ENCODE measurements at places on chromosomes 6 and 20.

DNA sequence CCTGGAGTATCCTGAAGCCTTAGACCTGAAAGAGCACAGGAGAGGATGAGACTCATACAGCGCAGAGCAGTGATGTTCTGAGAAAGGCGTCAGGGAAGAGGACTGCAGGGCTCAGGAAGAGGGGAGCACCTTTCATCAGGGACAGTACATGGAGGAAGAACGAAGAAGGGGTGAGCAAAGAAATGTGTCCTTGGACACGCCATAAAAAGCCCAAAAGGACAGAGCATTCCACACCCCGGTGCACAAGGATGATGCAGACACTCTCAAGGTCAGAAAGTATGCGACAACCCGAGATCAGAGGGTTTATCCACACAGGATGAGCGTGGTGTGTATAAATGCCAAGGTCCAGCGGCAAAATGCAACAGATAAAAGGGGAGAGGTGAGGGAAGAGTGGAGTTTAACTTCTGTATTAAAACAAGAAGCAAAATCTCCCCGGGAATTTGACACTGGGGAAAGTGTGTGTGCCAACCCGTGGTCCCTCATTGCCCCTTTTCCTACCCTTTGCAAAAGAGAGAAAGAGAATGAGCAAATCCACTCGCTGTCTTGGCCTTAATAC, 64.4 kb downstream of the SLC23A2 start:
- DNase-seq = no peak

DNA sequence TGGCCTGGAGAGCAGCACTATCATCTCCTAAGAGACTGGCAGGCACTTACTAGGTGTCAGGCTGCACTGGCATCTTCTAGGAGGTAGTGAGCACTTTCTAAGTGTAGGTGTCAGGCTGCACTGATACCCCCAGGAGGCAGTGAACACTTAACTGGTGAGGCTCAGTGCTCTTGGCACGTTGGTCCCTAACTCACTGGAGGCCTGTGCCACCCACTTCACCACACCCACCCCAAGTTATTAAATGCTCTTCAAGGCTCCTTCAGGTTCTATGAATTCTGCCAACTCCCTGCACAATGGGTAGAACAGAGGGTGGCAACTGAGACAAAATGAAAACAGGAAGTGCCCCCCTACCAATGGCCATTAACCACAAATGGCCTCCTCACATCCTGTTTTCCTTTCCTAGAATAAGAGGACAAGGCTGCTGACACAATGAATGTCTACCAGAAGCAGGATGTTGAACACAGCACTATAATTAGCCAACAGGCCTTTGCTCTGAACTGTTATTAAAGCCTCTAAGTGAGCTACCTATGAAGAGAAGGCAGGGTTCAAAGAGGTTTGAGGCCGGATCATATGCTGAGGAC, 29.4 kb downstream of the NCOA5 start:
- no peak for DNase-seq

DNA sequence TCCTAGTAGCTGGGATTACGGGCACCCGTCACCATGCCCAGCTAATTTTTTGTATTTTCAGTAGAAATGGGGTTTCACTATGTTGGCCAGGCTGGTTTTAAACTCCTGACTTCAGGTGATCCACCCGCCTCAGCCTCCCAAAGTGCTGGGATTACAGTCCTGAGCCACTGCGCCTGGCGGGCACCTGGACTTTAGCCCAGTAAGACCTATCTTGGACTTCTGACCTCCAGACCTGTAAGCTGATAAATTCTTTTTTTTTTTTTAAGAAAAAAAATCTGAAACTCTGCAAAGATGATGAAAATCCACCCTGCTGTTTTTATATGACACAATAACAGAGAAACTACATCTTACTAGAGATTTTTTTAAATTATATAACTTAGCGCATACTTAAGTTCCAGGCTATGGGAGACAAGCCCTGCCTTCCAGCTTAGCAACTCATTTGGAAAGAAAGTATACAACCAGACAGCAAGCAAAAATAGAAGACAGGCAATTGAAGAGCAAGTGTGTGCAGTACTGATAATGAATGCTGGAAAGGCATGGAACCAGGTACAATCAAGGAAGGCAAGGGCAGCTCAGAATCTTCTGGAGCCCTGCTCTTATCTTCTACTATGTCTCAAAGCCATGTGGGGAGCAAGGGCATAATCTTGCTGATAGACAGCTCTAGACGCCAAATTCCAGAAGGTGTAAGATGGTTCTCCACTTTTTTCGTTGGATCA, 104.2 kb downstream of the CD83 start:
- no peak for DNase-seq

GRCh38 chr20:51097351-51098120, 74.6 kb upstream of the KCNG1 start:
- no peak for DNase-seq

DNA sequence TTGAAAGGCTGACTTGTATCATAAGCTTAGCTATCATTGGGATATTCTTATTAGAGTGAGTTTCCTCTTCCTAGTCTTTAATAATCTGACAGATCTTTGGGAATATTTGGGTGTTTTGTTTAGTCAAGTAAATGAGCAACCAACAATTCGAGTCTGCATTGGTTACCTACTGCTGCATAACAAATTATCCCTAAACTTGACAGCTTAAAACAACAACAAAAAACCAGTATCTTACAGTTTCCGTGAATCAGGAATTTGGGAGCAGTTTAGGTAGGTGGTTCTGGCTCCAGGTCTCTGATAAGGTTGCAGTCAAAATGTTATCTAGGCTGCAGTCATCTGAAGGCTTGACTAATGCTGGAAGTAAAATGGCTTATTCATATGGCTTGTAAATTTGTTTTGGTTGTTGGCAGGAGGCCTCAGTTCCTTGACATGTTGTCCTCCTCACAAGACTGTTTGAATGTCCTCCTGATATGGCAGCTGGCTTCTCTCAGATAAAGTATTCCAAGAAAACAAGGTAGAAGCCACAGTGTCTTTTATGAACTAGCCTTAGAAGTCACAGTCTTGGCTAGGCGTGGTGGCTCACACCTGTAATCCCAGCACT, 7.2 kb downstream of the GTF3C6 start:
- DNase-seq = no peak

All from AG04450 (cell line).